Activated CD4-positive, alpha-beta memory T cell treated with anti-CD3 and anti-CD28 coated beads for 36 hours (primary cell): ENCODE measurements at places on chromosomes 3 and 15. TPM values are rescaled to one million over a fixed set of nuclear protein-coding genes. Genes with fewer than 3 reads are reported as not detected.

Gene DLEC1
- 0.70 TPM for total RNA-seq

Gene ADAMTSL3
- total RNA-seq: not detected

Gene ACY1
- 53.1 TPM for total RNA-seq

Gene C3orf70
- not detected for total RNA-seq

Gene LRRC2
- not detected for total RNA-seq

Gene CCR9
- not detected for total RNA-seq

Gene FANCD2OS
- total RNA-seq: not detected

Gene GOLGA6L4
- total RNA-seq: 0.92 TPM

Gene AADACL2
- not detected for total RNA-seq

Gene ITGA11
- total RNA-seq: 0.59 TPM

Gene MST1R
- total RNA-seq: 0.39 TPM

Gene IQCF5
- total RNA-seq: not detected

Gene CHRNA7
- not detected for total RNA-seq

Gene SLC51B
- total RNA-seq: not detected

Gene PODXL2
- total RNA-seq: 1.2 TPM

Gene C3orf22
- not detected for total RNA-seq

Gene RETNLB
- not detected for total RNA-seq

Gene CASR
- 0.14 TPM for total RNA-seq

Gene WDR82
- 110 TPM for total RNA-seq

Gene SPTSSB
- not detected for total RNA-seq

Gene AVEN
- 13.4 TPM for total RNA-seq

Gene KLF15
- 0.40 TPM for total RNA-seq
